Germinal center (tissue), 1 donor: ENCODE measurements at places on chromosomes 7 and 10.
A peak's percentile ranks its signal among the peaks of the same experiment; 100 is the strongest.

- DNase-seq, result no peak
Observed at GRCh38 chr10:17547060-17547459, 70.1 kb downstream of the HACD1 start.

GRCh38 chr10:63718006-63718405, 196.8 kb downstream of the REEP3 start:
- no peak for DNase-seq

GRCh38 chr10:127872011-127872761, 20.6 kb downstream of the CLRN3 start:
- DNase-seq, result no peak

GRCh38 chr10:78435484-78436221, 402.0 kb downstream of the RPS24 start:
- DNase-seq, result no peak

GRCh38 chr7:55563596-55564325, 8.5 kb downstream of the VOPP1 start:
- DNase-seq, result no peak

- no peak for DNase-seq
Observed at GRCh38 chr7:2757361-2757903, 69.4 kb downstream of the AMZ1 start.

- DNase-seq, result no peak
Observed at GRCh38 chr7:100490483-100491191, 6.9 kb downstream of the NYAP1 start.

DNA sequence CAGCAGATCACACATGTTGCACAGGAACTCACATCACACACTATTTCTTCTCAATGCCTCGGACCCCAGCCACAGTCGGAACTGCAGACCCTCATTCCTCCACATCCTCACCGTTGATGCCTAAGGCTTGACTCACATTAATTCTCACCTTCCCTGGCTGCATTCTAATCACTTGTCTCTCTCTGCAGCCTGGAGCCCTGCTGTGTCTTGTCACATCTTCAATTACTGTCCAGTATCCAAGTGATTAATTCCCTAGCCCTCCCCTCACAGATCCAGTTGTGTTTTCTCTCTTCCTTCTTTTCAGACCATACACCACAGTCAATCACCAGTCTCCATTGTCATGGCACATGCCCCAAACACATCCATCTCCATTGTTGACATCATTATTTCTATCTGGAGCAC, 592.4 kb upstream of the IGFBP3 start:
- DNase-seq, result no peak

DNA sequence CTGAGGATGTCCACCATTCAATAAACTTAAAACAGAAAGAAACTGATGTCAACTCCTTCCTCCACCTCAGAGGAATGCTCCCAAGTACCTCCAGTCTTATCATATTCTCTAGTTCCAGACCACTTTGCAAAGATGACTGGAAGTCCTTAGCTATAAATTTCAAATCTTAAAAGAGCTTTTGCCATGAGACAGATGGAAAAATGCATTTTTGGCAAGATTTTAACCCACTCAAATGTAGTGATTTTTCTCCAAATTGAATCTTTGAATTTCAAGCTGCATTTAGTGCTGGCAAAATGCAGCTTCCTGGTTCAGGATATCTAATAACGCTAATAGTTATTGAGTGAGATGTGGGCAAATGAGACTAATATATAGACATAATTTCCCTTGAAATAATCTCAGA, 33.2 kb downstream of the DGKI start:
- no peak for DNase-seq

GRCh38 chr10:33115738-33116719, 158.0 kb upstream of the ITGB1 start:
- DNase-seq, result no peak

DNA sequence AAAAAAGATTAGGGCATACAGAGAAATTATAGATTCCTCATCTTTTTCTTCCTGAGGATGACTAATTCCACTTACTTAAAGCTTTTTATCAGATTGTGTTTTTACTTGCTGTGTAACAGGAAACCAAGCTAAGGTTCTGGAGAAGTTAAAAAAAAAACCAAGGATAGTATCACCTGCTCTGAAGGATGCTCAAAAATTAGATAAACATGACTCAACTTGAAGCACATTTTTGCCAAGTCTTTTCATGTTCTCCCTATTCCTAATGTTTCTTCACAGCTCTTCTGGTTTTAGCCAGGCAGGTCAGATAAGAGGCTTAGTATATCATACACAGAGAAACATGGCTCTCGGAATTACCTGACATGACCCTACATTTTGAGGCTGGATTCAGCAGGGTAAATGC, 90.3 kb downstream of the CPEB3 start:
- no peak for DNase-seq

- DNase-seq, result no peak
Observed at GRCh38 chr7:156560075-156560474, 80.5 kb upstream of the RNF32 start.

DNA sequence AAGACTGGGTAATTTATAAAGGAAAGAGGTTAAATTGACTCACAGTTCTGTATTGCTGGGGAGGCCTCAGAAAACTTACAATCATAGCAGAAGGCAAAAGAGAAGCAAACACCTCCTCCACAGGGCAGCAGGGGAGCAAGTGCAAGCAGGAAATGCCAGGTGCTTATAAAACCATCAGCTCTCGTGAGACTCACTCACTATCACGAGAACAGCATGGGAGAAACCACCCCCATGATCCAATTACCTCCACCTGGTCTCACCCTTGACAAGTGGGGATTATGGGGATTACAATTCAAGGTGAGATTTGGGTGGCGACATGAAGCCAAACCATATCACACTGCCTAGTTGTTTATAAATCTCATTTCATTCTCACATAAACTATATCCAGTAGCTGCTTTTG, 28.0 kb upstream of the CPN1 start:
- DNase-seq, result no peak

- no peak for DNase-seq
Observed at GRCh38 chr10:99785646-99786045, 3.2 kb downstream of the ABCC2 start.

GRCh38 chr10:62657244-62657835, 147.2 kb upstream of the ADO start:
- no peak for DNase-seq

DNA sequence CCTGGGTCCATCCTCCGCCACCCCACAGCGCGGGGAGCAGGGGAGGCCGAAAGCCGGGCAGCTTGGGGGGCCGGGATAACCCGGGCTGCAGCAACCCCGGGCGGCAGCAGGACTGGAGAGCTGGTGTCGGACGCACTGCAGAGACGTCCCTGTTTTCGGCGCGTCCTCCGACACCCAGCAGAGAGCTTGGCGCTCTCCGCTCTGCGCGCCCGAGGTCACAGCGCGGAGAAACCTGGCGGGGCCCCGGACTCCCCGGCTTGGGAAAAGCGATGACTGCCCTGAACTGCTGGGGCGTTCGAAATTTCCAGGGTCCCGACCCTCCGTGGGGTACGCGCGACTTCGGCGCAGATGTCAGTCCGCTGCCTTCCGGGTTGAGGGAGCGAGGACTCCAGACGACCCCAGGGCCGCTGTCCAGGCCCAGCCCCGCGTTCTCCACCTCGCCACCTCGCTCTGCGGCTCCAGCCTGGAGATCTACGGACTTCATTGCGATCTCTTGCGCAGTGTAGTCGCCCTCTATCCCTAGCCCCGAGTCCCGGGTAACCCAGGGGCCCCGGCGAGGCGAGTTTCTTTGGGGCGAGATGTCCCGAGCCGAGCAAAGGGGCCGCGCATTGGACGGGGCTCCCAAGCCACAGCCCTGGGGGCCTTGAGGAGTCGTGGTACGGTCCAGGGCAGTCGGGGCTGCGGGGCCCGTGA, 617 bp upstream of the FOXI2 start:
- DNase-seq, result no peak

GRCh38 chr7:601595-602340, 82.1 kb upstream of the PDGFA start:
- peak; percentile 47 for DNase-seq

- DNase-seq, result peak; percentile 36
Observed at GRCh38 chr10:46255801-46256747, 30.7 kb upstream of the ANTXRL start.

- DNase-seq, result no peak
Observed at GRCh38 chr10:25614652-25615051, 319.4 kb upstream of the MYO3A start.
